ENCODE measurements at places on chromosomes 4 and X.

GRCh38 chr4:119028296-119028695 lies 107.3 kb upstream of the MYOZ2 start:
- DNase-seq = no peak

- no peak for DNase-seq
Observed at GRCh38 chrX:147891896-147892295, 19.8 kb upstream of the FMR1 start.

- DNase-seq = no peak
Observed at GRCh38 chrX:9878146-9878820, 88.9 kb upstream of the CLDN34 start.

DNA sequence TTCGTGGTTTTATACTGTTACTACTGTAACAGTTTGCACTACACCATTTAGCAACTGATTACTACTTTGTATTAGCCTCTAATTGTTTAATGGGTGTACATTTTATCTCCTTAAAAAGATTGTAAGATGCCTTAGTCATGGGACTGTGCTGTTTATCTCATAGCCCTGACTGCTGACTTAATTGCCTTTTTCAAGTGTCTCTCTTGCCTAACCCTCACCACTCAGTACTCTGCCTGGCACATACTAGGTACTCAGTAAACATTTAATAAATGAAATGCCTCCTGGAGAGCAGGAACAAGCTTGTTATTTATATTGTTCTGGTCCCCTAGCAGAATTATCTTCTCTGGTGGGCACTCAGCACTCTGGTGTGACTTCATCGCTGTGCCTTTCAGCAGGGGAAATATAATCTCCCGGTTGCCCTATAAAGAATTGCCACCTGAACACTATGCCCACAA lies 1.7 kb upstream of the STIM2 start:
- no peak for DNase-seq

GRCh38 chr4:101331017-101331416 lies 16.3 kb downstream of the PPP3CA start:
- DNase-seq = no peak

GRCh38 chrX:49977319-49978090 lies 55.1 kb downstream of the CLCN5 start:
- DNase-seq = no peak

DNA sequence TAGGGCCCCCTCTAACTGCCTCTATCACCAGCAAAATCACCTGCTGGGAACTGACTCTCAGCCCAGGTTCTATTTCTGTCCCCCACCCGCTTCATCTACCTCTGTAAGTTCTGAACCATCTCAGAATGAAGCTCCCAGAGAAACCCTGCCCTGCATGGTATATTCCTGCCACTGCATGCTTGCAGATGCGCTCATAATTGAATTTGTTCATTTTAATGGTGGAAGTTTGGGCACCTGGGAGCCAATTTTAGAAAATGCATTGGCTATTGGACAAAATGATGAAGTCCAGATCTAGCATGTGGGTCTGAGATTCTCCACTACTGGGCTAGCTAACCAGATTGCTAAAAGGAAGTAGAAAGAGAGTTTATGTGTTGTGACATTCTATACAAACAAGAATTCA lies 28.6 kb upstream of the SLC10A4 start:
- no peak for DNase-seq

DNA sequence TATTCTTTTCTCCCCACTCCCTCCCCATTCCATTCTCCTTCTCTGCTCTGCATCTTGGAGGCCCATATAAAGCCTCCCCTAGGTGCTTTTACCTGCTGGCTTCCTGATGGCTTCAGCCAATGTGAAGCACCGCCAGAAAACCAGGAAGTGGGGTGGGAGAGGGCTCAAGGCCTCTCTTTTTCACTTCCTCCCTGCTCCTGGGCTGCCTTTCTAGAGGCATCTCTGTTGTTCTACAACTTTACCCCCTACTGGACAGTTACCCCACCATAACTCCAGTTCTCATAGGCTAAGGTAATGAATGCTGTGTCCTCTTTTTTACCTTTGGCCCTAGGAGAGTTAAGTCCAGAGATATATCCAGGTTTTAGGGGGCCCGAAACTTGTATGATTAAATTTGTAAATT lies 62.4 kb upstream of the PPARGC1A start:
- DNase-seq = no peak

- DNase-seq = no peak
Observed at GRCh38 chrX:69556060-69557011, 52.2 kb downstream of the NALF2 start.

DNA sequence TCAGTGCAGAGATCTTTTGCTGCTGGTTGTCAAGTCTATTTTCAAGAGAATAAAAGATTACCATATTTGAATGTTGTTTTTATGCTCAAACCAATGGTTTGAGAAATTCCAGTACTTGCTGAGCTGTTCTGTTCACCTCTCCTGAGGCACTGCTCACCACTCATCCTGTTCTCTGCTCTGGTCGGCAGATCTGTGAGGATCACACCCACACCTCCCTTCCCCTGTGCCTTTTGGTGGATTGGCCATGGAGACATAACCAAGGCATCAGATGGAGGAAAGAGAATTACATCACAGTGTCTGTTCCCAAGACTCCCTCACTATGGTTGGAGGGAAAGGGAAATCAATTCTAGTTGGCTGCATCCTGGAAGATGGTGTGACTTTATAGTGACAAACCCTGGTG lies 391.6 kb downstream of the ARHGAP24 start:
- no peak for DNase-seq

- no peak for DNase-seq
Observed at GRCh38 chr4:158941895-158942294, 161.0 kb upstream of the RAPGEF2 start.

DNA sequence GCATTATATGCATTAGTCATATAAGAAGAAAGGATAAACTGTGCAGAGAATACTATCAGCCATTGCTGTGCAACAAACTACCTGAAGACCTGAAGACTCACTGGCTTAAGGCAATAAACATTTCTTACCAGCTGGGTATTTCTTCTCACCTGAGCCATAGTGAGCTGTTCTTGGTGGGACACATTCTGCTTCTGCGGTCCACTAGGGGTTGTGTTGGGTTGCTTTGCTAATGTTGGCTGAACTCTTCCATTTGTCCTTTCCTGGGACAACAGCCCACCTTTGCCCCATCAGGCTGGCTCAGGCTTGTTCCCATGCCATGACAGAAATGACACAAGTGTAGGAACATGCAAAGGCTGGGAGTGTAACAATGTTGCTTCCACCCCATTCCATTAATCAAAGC lies 388.6 kb downstream of the PCDH7 start:
- DNase-seq = no peak

DNA sequence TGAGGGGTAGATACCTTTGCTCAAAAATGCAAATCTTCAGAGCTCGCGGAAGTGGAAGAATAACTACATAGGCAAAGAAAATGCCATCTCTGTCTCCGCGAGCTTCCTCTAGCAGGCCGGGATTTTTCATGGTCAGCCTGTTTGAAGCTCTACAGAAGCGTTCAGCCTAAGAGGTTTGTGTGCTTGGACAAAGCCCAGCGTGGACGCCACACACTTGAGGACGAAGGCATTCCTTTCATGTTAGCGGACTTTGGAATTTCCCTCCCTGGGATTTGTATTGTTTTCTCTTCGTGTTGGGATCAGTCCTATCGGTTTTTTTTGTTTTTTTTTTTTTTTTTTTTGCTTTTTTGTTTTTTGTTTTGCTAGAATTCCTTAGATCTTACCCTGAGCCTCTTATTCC lies 53.7 kb downstream of the SMIM31 start:
- DNase-seq = no peak

- no peak for DNase-seq
Observed at GRCh38 chr4:168900080-168900479, 110.0 kb downstream of the CBR4 start.

DNA sequence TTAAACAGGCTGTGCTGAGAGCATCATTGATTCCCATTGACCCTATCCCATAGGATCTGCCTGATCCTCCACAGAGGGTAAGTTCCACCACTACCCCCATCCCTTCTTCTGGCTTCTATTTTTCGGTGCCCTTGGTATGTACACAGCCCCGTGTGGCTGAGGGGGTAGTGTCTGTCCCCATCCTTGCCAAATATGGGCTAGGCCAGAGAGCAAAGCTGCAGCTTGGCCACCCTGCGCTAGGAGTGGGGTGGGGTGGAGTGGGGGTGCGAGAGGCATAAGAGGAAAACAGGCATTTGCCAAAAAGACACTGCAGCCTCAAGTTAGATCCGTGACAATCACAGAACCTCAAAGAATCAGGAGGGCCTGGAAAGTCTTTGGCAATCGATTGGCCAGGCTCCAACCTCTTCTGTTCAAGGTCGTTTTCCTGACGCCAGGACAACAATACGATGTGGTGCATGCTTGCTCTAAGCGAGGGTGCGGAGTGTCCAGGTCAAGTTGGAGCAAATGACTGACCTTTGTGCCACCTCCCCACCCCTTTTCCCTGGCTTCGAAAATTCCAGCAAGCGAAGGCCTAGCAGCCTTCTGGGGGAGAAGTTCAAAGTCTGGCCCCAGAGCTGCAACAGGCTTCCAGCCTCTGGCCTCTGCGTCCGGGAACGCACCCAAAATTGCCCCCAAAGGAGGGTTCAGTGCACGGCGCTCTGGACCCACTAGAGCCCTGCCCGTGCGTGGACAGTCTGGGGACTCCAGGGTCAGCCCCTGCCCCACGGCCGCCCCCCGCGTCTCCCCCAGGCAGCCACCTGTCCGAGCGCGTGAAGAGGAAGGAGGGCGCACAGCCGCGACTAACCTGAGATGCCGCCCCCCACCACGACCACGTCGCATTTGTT lies 598 bp downstream of the MAOB start:
- no peak for DNase-seq

All from stimulated activated naive CD8-positive, alpha-beta T cell treated with anti-CD3 and anti-CD28 coated beads, Interleukin-15, Interleukin-2, amounts not matched to agents 100 U/mL and 50 U/mL, for 24 hours (primary cell).